Left forelimb (tissue), 1 donor: ENCODE measurements at places on chromosomes 7 and 10.

DNA sequence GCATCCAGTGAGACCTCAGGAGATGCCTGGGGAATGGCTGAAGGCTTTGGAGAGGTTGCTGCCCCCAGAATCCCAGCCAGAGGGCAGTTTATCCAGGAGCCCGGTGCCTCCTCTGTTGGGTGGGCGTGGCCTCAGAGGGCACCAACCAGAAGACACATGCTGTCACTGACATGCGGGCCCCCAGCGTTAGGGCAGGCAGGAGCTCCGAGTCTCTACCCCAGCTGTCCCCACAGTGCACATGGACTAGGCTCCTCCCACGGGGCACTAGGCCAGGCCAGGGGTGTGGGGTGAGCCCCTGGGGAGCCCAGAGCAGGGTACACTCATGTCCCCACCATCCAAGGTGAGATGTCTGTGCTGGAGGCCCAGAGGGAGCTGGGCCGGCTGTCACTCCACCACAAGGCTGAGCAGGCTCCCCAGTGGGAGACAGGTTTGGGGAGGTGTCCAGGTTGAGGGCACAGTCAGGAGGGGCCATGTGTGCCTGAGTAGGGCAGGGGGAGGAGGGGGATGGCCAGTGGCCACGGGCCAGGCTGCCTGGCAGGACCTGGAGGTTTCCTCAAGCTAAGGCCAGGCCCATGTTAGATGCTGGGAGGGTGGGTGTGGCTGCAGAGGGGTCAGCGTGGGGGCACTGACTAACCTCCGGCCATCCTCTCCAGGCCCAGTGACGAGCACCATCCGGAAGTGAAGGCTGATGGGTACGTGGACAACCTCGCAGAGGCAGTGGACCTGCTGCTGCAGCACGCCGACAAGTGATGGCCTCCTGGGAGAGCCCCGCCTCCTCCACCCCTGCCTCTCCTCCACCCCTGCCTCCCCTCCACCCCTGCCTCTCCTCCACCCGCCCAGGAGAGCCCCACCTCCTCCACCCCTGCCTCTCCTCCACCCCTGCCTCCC, 131.3 kb downstream of the FAM53B start:
- no peak for DNase-seq

GRCh38 chr10:47077941-47078340, 166.7 kb downstream of the PTPN20 start:
- peak; percentile 38 for DNase-seq

- DNase-seq, result no peak
Measured at GRCh38 chr10:77560471-77560870, 77.1 kb downstream of the KCNMA1 start.

DNA sequence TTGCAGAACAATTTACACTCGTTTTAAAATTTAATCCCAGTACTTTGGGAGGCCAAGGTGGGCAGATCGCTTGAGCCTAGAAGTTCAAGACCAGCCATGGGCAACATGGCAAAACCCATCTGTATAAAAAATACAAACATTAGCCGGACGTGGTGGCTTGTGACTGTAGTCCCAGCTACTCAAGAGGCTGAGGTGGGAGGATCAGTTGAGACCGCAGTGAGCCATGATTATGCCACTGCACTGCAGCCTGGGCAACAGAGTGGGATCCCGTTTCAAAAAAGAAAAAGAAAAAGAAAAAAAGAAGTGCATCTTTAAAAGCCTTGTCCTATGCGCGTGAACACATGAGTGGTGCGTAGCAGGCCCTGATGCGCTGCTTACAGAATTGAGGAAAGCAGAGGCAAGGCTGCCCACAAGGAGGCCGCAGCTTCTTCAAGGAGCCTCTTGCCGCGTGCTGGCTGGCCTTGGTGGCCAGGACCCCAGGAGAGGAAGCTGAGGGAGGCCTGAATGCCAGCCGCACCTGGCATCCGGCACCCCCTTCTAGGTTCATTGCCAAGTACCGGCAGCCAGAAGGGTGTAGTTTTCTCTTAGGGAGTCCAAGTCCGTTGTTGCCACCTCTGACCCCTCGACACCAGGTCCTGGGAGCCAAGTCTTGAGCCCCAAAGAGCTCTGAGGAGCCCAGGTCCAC, 124.5 kb downstream of the UBE2H start:
- DNase-seq, result no peak
